NCI-H226 (cell line): ENCODE measurements at places on chromosomes 3 and 15.

- no peak for DNase-seq
Observed at GRCh38 chr15:82855286-82856100, 46.1 kb downstream of the WHAMM start.

GRCh38 chr3:100113723-100114412 lies 433 bp downstream of the FILIP1L start:
- no peak for DNase-seq

DNA sequence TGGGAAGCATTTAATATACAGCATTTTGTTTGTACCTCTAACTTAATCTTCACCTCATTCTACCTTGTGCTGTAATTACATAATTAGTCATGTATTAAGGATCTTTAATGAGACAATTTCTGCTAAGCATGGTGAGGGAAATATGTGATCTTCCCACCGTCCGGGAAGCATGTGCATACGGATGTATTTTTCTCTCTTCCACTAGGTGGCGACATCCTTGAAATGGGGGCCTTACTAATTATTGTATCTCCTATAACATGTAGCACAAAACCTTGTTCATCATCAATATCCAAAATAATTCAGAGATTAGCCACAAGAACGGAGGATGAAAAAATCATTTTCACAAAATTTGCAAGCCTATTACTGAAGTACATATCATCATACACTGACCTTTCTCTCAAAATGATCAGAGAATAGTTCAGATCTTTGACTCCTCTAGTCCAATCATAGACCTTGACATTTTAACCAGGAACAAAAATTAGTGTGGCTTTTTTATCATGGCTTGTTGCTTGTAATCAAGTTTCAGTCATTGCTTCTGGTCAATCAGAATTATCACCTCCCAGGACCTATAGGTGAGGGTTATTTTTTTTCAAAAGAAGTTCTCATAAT lies 148.9 kb upstream of the GBE1 start:
- DNase-seq = peak; percentile 15

DNA sequence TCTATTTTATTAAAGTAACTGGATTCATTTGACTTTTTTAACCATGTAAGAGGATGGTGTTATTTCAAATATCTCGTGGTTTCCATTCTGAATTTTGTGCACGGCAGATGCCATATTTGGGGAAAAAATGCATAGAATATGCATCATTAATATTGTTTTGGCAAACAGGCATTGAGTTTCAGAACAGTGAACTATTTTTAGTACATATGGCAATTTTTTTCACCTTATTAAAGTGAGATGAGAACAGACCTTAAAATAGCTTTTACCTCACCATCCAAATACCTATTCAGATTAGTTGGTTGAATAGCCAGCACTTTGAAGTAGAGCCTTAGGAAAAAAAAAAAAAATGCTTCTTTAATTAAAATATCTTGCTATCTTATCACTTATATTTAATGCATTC lies 117.3 kb upstream of the FLNB start:
- DNase-seq = no peak

GRCh38 chr3:138371070-138371965 lies 22.9 kb downstream of the MRAS start:
- no peak for DNase-seq
